ENCODE measurements at places on chromosomes 5 and 9. TPM values are rescaled to one million over a fixed set of nuclear protein-coding genes. Genes with fewer than 3 reads are reported as not detected.

The FSTL4 gene
- total RNA-seq, result not detected

The HCN1 gene
- not detected for total RNA-seq

The NMUR2 gene
- not detected for total RNA-seq

The CKMT2 gene
- 2.6 TPM for total RNA-seq

The GZMA gene
- total RNA-seq, result 2.1 TPM

The FBN2 gene
- total RNA-seq, result 4.1 TPM

The PCDHA9 gene
- total RNA-seq, result not detected

The PTPRD gene
- 34.2 TPM for total RNA-seq

The SLC27A6 gene
- not detected for total RNA-seq

The FOXD4L6 gene
- total RNA-seq, result not detected

The HSPB3 gene
- total RNA-seq, result not detected

The BTNL3 gene
- total RNA-seq, result 0.19 TPM

The CCNI2 gene
- total RNA-seq, result 0.05 TPM

The RORB gene
- total RNA-seq, result 0.05 TPM

The RMRP gene
- total RNA-seq, result 67,037 TPM

The CTSV gene
- 0.42 TPM for total RNA-seq

The CTNND2 gene
- total RNA-seq, result 0.50 TPM

The GPRIN1 gene
- 0.50 TPM for total RNA-seq

The C9orf57 gene
- total RNA-seq, result not detected

The SLC4A9 gene
- not detected for total RNA-seq

The FOXD4L3 gene
- 0.08 TPM for total RNA-seq

The CDHR2 gene
- total RNA-seq, result 11.4 TPM

The EQTN gene
- 0.14 TPM for total RNA-seq

The SNCAIP gene
- 0.50 TPM for total RNA-seq

The PCDHGB2 gene
- total RNA-seq, result 0.47 TPM

The FCN1 gene
- 15.0 TPM for total RNA-seq

The FBXO4 gene
- total RNA-seq, result 8.8 TPM

The SLCO6A1 gene
- not detected for total RNA-seq

The TRIM36 gene
- 0.25 TPM for total RNA-seq

The LCN2 gene
- total RNA-seq, result 10.0 TPM

The LEAP2 gene
- 12.0 TPM for total RNA-seq

The CDH6 gene
- 3.7 TPM for total RNA-seq

The PDZD2 gene
- total RNA-seq, result 0.42 TPM

The CCL21 gene
- 2.2 TPM for total RNA-seq

The SPAG8 gene
- total RNA-seq, result 0.56 TPM

The IFNB1 gene
- not detected for total RNA-seq

The UBLCP1 gene
- total RNA-seq, result 9.5 TPM

The DPYSL3 gene
- total RNA-seq, result 2.1 TPM

The SYK gene
- 15.4 TPM for total RNA-seq

The GADD45G gene
- 5.5 TPM for total RNA-seq

The NTRK2 gene
- 1.4 TPM for total RNA-seq

The HAUS6 gene
- total RNA-seq, result 10.1 TPM

The CSF2 gene
- not detected for total RNA-seq

The KIF27 gene
- total RNA-seq, result 1.1 TPM

The PTGS1 gene
- total RNA-seq, result 0.84 TPM

The SMIM27 gene
- total RNA-seq, result 6.2 TPM

The ORM2 gene
- 276 TPM for total RNA-seq

The C5orf63 gene
- 3.1 TPM for total RNA-seq

The RETREG1 gene
- 5.4 TPM for total RNA-seq

The ASPN gene
- total RNA-seq, result 11.4 TPM

The QSOX2 gene
- total RNA-seq, result 12.7 TPM

The CLIC3 gene
- total RNA-seq, result 0.33 TPM

The FOXI1 gene
- not detected for total RNA-seq

The FIBCD1 gene
- not detected for total RNA-seq

The CATSPER3 gene
- 0.33 TPM for total RNA-seq

All from liver (tissue), 10 donors.